ENCODE measurements at places on chromosomes 7 and 10.

DNA sequence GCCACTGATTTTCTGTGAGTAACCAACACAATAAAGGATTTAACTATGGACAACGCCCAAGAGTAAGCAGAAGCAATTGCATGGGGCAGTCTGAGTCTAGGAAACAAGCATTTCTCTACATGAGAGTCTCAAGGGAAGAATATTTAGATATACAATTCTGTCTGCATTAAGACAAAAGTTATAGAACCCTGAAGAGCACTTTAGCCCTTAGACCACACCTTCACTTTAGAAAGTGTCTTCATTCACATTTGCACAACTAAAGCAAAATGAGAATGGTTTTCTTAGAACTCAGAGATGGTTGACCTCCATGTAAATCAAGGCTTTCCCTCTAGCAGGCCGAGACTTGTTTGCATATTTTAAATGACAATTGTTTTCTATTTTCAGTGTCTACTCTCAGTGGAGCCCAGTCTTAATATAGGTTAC lies 25.5 kb upstream of the TRIM24 start:
- DNase-seq: no peak

GRCh38 chr7:106152313-106152665 lies 40.2 kb upstream of the SYPL1 start:
- DNase-seq: no peak

DNA sequence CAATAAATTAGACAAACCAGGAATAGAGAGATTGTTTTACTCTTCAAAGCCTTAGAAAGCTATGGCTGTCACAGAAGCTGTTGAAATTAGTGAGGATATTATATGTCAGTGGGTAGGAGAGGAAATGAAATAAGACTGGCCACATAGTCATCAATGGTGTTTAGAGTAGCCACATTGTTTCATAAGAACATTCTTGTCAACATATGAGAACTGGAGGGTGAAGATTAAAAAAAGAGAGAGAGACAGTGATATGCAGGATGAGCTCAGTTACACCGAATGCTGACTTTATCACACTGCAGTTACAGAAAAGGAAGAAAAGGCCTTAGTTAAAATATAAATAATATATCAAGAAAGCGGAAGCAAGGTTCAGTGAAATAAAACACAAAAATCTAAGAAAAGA lies 412.0 kb downstream of the CNTNAP2 start:
- no peak for DNase-seq

DNA sequence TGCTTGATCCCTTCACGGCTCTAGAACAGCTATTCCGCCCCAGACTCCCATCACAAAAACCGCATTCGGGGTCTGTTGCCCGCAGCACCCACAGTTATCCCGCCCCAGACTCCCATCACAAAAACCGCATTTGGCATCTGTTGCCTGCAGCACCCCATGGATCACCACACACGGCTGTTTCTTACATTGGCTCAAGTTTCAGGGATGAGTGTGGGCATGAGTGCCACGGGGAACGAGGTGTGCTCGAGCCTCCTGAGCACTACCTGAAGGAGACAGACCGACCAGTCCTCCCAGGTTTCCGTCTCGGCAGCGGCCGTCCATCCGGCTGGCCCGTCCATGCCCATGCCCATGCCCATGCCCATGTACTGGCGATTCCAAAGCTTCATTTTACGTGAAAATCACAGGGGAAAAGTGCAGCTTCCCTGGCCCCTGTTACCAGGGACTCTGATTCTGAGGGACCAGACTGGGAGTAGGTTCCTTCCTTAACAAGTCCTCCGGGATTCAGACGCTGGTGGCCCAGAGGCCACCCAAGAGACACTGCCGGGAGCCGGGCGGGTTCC lies 66.4 kb upstream of the INSIG1 start:
- peak; percentile 77 for DNase-seq

- no peak for DNase-seq
These were observed 8.9 kb downstream of the SLC37A3 start for GRCh38 chr7:140389445-140389844.

DNA sequence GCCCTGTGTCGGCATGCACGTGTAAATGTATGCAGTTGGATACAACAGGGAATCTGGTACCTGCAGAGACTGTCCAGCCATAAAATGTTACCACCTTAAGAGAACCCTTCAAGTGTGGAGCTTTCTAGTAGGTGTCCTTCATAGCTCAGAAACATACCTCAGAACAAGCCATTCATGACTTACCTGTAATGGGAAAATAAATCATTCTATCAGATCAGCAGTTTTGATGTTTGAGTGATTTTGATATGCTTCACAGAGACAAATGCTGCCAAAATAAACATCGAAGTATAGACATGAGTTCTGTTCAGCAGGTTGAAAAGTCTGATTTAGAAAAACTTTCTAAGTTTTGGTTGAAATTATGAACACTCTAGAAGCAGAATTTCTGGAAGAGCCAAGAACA lies 33.5 kb upstream of the UMAD1 start:
- no peak for DNase-seq

GRCh38 chr10:84221916-84222315 lies 3.4 kb downstream of the LRIT2 start:
- DNase-seq: no peak

- DNase-seq: no peak
These were observed 64.0 kb upstream of the CACUL1 start for GRCh38 chr10:118818621-118819221.

DNA sequence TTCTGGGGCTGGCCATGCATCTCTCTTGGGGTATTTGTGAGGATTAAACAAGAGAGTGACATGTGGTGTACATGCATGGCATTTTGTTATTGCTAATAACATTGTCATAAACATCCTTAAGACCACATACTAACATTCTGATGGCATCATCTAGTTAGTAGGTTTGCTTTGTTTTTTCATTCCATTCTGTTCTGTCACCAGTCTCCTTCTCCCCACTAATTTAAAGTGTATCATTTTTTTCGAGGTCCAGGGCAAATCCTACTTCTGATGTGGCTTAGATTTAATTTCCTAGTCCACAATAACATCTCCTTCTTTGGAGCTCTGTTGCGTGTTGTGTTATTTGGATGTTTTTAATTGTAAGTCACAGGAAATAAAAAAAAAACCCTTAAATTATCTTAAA lies 248.1 kb downstream of the LRMDA start:
- no peak for DNase-seq

GRCh38 chr10:48233559-48234005 lies 40.9 kb downstream of the FRMPD2 start:
- DNase-seq: no peak

- DNase-seq: no peak
These were observed 349.0 kb downstream of the TNS3 start for GRCh38 chr7:47232751-47233412.

DNA sequence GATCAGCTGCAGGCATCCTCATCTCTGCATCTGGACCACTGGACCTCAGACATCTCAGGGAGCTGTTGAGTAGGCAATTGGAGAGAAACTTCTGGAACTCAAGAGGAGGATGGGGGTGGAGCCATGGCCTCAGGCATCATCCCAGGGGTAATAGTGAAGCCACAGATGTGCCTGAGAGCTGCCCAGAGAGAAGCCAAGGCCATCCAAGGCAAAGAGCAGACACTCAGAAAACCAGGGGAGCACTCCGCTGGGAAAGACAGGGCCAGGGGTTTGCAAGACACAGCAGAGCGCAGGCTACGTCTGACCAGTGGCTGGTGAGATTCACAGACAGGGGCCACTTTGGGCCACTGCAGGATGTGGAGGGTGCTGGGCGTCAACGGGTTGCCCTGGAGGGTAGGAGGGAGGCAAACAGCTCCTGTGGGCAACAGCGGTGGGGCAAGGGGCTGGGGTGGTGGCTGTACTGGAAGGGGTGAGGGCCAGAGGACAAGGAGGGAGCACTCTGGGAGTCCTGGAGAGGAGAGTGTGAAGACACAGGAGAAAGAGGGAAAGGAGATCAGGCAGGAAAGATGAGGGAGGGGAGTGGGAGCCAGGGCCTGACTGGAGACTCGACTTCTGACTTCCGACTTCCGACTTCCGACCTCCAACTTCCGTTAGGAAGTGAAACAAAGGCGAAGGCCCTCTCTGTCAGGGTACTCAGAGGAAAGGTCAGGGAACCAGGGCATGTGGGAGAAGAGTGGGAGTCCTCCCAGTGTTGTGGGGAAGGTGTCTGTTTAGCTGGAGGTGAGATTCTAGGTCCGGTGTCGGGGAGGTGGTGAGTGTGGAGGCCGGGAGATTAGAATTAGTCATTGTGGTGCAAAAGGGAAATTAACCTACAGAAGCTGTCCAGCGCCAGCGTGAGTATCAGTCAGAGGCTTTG lies 69.7 kb upstream of the ANTXRL start:
- DNase-seq: no peak

DNA sequence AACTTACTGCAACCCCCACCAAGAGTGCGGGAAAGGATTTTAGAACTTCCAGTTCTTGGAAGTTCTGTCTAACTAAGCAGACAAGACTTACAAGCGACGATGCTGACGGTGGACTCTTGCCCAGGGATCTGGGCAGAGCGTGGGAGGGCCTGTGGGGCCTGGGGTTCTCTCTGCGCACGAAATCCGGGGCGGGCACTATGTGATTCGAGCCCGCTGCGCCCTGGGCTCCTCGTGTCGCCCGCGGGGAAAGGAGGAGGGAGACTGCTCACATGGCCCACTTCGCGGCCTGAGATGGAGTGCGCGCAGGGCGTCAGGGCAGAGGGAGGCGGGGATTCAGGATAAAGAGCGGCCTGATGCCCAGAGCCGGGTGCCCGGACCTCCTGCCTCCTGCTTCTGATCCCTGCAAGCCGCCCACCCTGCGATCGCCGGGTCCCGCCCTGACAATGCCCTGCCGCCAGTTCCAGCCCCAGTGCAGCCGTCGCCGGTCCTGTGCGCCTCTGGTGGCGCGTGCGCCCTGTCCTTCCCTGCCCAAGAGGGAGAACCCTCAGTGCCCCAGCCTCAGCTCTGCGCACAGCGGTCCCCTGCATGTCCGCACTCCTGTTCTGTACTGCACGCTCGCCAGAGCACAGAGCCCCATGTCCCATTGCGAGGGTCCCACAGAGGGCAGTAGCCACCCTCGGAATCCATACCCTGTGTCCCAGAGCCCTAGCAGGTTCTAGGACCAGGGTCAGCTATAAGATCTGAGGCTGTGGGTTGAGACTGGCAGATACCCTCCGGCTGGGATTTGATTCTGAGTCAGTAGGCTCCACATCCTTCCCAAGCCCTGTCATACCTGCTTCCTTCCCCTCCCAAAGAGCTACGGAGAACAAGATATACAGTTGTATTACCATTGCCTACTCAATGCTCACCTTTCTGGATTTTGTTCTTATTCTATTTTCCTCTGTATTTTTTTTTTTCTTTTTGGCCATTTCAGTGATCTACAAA lies 99.4 kb upstream of the TMEM106B start:
- peak; percentile 86 for DNase-seq

DNA sequence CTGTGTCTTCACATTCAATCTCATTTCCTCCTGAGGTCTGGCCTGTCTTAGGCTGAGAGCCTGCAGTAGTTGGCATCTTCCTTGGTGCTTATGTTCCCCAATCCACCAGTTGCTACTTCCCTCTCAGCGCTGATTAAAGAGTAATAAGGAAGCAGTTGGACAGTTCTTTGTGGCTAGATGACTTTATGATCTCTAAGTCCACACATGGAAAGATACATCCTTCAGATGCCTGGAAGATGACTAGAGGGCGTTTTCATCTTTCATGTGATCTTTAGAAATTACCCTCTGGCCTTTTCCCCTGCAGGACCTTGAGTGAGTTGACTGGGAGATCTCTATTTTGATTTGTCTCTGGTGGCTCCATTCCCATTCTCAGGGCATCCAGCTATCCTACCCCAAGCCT lies 204.5 kb downstream of the GRM3 start:
- DNase-seq: no peak

DNA sequence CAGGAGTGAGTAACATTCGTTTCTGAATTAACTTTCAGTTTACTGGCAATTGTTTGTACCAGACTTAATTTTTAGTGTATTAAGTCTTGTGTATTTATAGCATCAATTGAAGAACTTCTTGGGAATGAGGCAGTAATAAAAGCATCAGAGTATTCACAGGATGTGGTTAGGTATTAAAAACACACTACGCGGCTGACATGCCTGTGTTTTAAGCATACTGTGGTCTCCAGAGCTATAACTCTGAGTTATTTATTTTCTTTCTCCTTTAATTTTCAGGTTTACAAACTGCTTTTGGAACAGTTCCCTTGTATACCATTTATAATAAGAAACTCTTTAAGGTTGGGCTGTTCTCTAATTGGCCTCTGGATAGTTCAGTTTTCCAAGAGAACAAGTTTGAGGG lies 626.1 kb upstream of the NRG3 start:
- no peak for DNase-seq

- DNase-seq: no peak
These were observed 36.7 kb downstream of the NKX2-3 start for GRCh38 chr10:99569253-99569939.

DNA sequence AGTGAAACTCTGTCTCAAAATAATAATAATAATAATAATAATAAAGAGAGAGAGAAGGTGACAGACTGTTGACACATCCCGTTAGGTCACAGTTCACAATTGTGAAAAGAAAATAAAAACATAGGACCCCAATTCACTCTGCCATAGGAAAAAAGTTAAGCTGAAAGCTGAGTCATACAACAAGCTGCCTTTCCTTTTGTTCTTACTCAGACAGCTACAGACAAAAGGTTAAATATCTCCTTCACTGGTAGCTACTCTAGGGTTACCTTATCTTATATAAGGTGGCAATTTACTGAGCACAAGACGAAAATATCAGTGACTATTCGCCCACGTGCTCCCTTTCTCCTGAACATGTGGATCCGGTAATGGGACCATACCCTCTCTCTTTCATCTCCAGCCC lies 17.5 kb downstream of the TUBAL3 start:
- DNase-seq: no peak

- no peak for DNase-seq
These were observed 39.0 kb downstream of the STK17A start for GRCh38 chr7:43621729-43622448.

DNA sequence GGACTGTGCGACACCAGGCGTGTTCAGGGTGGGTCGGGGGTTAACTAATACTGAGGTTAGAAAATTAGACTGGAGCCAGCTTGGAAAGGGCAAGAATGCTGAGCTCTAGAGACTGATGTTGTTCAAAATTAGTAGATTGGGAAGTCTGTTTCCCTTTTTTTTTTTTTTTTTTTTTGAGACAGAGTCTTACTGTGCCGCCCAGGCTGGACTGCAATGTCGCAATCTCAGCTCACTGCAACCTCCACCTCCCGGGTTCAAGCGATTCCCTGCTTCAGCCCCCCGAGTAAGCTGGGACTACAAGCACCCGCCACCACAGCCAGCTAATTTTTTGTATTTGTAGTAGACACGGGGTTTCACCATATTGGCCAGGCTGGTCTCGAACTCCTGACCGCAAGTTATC lies 2.7 kb upstream of the CPVL start:
- DNase-seq: no peak

- DNase-seq: no peak
These were observed 214.1 kb downstream of the ADARB2 start for GRCh38 chr10:1523221-1523620.

DNA sequence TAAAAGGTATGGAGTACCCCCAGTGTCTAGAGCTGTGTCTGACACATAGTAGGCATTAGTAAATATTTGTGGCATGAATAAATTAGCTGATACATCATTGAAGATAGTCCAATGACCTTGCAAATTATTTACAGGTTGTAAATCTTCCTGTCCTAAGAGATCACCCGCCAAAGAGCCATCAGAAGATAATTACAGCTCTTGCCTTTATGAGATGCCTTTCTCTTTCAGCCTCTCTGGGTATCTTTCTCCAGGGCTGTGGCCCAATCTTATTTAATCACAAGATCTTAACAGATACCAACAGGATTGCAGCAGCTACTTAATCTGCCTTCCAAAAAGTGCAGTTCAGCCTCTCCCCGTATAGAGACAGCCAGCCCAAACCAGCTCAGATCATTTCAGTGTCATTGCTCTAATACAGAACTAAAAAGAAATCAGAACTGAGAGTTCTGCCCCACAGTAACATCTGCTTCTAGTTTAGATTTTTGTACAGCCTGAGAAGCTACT lies 41.5 kb downstream of the MYOF start:
- no peak for DNase-seq

- no peak for DNase-seq
These were observed 329.3 kb downstream of the CACNA2D1 start for GRCh38 chr7:82114237-82114636.

All from upper lobe of left lung (tissue), 6 donors.